ENCODE measurements at places on chromosomes 3 and 15. TPM values are rescaled to one million over a fixed set of nuclear protein-coding genes. Genes with fewer than 3 reads are reported as not detected.

DNA sequence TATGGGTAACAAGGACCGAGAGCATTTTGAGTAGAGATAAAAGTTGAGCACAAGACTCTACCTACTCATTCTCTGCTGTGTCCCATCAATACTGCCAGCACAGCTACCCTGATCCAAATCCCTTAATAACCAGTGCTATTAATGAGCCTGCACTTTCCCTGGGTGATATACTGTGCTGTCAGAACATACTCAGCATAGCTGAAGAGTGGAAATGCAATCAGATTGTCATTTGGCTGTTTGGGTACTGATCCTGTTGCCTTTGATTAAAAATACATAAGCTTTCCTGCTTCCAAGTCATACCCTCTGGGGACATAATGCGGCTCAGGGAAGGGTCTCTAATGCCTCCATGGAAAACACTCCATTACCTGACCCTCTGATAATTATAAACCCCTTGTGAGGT lies 917.5 kb downstream of the SQOR start:
- no peaks in the 10 kb centered on the region for H3K4me1 ChIP-seq
- no peak overlapping the region for H3K4me3 ChIP-seq
- H3K36me3 ChIP-seq: no peaks in the 10 kb centered on the region
- no peak overlapping the region for H3K27ac ChIP-seq
- no peaks in the 10 kb centered on the region for H3K27me3 ChIP-seq
- no peak for DNase-seq

ACAP2 gene
- 7.3 TPM for polyA plus RNA-seq

DNA sequence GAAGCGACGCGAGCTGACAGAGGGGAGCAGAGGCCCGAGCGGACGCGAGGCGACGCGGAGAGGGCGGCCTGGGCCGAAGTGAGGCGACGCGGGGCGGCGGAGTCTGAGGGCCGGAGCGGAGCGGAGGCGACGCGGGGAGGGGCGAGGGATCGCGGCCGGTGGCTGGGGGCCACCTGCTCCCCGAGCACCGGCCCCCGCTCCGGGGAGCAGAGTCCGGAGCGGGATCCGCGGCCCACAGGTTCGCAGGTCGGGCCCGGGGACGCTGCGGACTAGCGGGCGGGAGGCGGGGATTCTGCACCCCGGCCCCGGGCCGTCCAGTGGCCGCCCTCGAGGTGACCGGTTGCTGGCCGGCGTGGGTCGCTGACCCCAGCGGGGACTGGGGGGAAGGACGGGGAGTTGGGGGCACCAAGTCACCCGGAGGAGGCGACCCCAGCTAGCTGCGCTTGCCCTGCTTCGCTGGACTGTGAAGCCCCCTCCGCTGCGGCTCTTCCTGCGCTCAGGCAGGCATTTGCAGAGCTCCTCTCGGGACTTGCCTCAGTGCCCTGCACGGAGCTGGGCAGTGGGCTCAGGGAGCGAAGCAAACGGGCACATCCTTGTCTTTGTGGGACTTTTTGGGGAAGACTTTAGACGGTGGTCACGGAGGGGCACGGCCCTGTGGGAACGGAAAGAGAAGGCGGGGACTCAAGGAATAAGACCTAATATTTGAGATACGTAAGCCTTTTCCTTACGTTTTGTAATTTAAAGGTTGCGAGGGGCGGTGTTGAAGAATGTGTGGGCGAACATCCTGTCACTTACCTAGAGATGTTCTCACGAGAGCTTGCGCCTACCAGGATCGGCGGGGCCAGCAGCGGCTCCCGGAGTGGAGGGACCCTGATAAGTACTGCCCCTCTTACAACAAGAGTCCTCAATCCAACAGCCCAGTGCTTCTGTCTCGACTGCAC lies 566 bp downstream of the HMCES start:
- H3K4me1 ChIP-seq: peaks cover 8% of the 10 kb centered on the region
- H3K36me3 ChIP-seq: peaks cover 15% of the 10 kb centered on the region
- no peaks in the 10 kb centered on the region for H3K27me3 ChIP-seq
- peak overlapping the region; percentile 86 for H3K27ac ChIP-seq
- peak overlapping the region; percentile 86 for H3K4me3 ChIP-seq

GRCh38 chr3:159787178-159787574 lies 201.5 kb upstream of the IL12A start:
- H3K27ac ChIP-seq: no peak overlapping the region
- no peaks in the 10 kb centered on the region for H3K36me3 ChIP-seq

GRCh38 chr3:151386056-151386455 lies 1.5 kb upstream of the P2RY12 start:
- no peak overlapping the region for H3K27ac ChIP-seq
- H3K27me3 ChIP-seq: no peaks in the 10 kb centered on the region
- H3K36me3 ChIP-seq: no peaks in the 10 kb centered on the region

DNA sequence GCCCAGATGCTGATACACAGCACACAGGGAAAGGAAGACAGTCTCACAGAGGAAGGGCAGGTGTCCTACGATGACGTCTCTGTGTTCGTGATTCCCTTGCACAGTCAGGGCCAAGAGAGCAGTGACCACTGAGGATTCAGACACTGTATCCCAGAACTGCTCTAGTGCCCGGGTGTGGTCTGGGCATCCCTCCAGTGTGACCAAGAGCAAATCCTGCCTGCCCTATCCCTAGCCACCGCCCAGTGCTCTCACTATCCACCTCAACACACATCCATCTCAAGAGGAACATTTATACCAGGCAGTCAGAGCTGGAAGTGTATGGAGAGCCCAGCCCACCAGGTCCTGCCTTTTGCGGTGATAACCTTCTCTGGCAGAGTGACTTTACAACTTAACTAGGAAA lies 4.1 kb downstream of the PPM1M start:
- no peaks in the 10 kb centered on the region for H3K27me3 ChIP-seq
- H3K4me1 ChIP-seq: peaks cover 3% of the 10 kb centered on the region
- H3K36me3 ChIP-seq: peaks cover 3% of the 10 kb centered on the region

DAPK2 gene
- 4.9 TPM for polyA plus RNA-seq

- no peak overlapping the region for H3K27ac ChIP-seq
- H3K4me3 ChIP-seq: no peak overlapping the region
- no peak for DNase-seq
- H3K36me3 ChIP-seq: no peaks in the 10 kb centered on the region
- no peaks in the 10 kb centered on the region for H3K4me1 ChIP-seq
Measured at GRCh38 chr3:98003306-98003969, 31.2 kb upstream of the RIOX2 start.

GRCh38 chr3:130470126-130470525 lies 46.9 kb upstream of the COL6A6 start:
- H3K4me1 ChIP-seq: no peaks in the 10 kb centered on the region
- no peak overlapping the region for H3K4me3 ChIP-seq
- H3K36me3 ChIP-seq: no peaks in the 10 kb centered on the region
- no peak for DNase-seq
- H3K27me3 ChIP-seq: no peaks in the 10 kb centered on the region

DNA sequence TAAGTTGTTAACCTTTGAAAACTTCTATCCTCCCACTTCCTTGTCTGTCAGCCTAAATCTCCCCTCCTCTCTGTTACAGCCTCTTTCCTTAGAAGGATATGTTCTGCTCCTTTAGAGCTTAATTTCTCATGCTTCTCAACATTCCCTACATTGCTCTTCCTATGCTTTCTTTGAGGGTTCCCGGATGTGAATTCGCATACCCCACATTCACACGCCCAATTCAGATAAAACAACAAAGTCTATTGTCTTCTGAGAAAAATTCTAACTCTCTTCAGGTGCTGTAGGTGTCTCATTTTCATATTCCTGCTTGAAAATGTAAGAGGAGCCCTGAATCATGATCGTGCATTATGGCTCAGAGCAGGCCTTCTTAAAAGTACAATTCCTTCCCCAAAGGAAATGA lies 171.8 kb upstream of the DPH6 start:
- H3K4me1 ChIP-seq: peaks cover 3% of the 10 kb centered on the region
- no peak overlapping the region for H3K27ac ChIP-seq
- no peaks in the 10 kb centered on the region for H3K27me3 ChIP-seq

DNA sequence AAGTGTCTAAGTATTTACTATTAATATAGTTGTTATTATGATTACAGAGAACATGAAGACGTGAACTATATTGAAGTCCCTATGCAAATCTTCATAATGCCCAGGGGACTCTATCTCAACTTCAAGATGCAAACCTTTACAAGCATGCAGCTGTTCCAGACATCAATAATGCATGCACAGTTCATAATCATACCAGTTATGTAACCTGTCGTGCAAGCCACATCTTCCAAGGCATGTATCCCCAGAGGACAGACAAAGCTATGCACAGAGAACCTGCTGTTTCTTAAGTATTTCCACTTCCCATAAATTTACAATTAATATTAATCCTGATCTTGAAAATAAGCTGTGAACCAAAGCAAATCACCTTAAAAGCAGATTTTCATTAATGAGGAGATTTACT lies 534.1 kb downstream of the TUSC7 start:
- no peaks in the 10 kb centered on the region for H3K36me3 ChIP-seq
- no peak overlapping the region for H3K4me3 ChIP-seq
- H3K27me3 ChIP-seq: no peaks in the 10 kb centered on the region
- no peak for DNase-seq

- no peaks in the 10 kb centered on the region for H3K27me3 ChIP-seq
- no peak for DNase-seq
- H3K27ac ChIP-seq: no peak overlapping the region
- H3K4me3 ChIP-seq: no peak overlapping the region
Measured at GRCh38 chr15:69980341-69981059, 117.2 kb downstream of the TLE3 start.

GRCh38 chr15:32878342-32878741 lies 160.5 kb downstream of the GREM1 start:
- H3K27ac ChIP-seq: no peak overlapping the region
- no peak for DNase-seq
- H3K27me3 ChIP-seq: no peaks in the 10 kb centered on the region
- no peaks in the 10 kb centered on the region for H3K36me3 ChIP-seq

- no peaks in the 10 kb centered on the region for H3K36me3 ChIP-seq
- H3K27ac ChIP-seq: no peak overlapping the region
- H3K4me3 ChIP-seq: no peak overlapping the region
- H3K27me3 ChIP-seq: no peaks in the 10 kb centered on the region
- H3K4me1 ChIP-seq: no peaks in the 10 kb centered on the region
Measured at GRCh38 chr3:129308636-129309035, 30.0 kb downstream of the HMCES start.

DNA sequence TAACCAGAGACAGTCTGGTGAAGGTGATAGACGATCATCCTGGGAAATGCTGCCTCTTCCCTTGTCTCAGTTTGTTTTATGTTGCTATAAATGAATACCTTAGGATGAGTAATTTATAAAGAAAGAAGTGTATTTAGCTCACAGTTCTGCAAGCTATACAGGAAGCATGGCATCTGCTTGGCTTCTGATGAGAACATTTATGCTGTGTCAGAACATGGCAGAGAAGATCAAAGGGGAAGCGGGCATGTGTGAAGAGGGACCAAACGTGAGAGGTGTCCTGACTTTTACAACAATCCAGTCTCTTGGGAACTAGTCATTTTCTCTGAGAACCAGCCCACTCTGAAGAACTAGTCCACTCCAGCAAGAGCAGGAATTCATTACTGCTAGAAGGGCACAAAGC lies 9.6 kb downstream of the CMC1 start:
- H3K4me3 ChIP-seq: no peak overlapping the region
- DNase-seq: no peak
- H3K27ac ChIP-seq: no peak overlapping the region
- no peaks in the 10 kb centered on the region for H3K36me3 ChIP-seq
- H3K27me3 ChIP-seq: no peaks in the 10 kb centered on the region

- no peak overlapping the region for H3K4me3 ChIP-seq
- H3K27ac ChIP-seq: no peak overlapping the region
- no peak for DNase-seq
- no peaks in the 10 kb centered on the region for H3K4me1 ChIP-seq
Measured at GRCh38 chr3:125622381-125622791, 27.1 kb upstream of the OSBPL11 start.

GRCh38 chr3:184066211-184066610 lies 13.4 kb downstream of the HTR3C start:
- H3K27ac ChIP-seq: no peak overlapping the region
- no peak for DNase-seq
- no peaks in the 10 kb centered on the region for H3K27me3 ChIP-seq
- no peaks in the 10 kb centered on the region for H3K36me3 ChIP-seq
- no peaks in the 10 kb centered on the region for H3K4me1 ChIP-seq

GRCh38 chr3:55755516-55756205 lies 268.6 kb upstream of the WNT5A start:
- H3K27me3 ChIP-seq: no peaks in the 10 kb centered on the region
- no peak overlapping the region for H3K4me3 ChIP-seq
- no peak for DNase-seq

DNA sequence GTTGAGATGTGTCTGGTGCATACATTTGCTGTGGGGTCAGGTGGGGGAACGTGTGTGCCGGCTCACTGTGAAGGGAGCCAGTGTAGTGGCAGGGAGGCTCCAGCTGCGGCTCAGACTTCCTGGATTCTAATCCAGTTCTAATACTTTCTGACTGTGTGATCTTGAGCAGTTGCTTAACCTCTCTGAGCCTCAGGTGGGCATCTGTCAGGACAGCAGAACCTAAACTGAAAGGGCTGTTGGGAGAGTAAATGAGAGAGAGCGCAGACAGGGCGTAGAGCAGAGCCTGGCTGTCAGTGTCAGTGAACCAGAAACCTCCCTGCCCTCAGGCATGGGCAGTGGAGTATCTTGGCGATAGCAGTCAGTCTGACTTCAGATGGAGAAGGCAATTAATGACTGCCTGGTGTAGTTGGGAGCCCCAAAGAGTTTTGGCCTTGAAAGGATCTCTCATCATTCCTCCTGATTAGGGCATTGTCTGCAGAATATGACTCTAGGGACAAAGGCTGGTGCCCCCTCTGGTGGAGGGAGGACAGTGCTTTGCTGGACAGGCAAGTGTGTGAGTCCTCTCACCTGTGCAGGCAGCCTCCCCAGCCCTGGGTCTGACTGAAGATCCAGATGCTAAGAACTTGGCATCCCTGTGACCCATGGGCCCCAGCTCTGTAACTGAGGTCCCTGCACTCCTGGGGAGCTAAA lies 9.6 kb downstream of the KBTBD13 start:
- no peaks in the 10 kb centered on the region for H3K4me1 ChIP-seq
- H3K4me3 ChIP-seq: no peak overlapping the region
- no peak for DNase-seq
- no peaks in the 10 kb centered on the region for H3K36me3 ChIP-seq
- H3K27me3 ChIP-seq: no peaks in the 10 kb centered on the region

DNA sequence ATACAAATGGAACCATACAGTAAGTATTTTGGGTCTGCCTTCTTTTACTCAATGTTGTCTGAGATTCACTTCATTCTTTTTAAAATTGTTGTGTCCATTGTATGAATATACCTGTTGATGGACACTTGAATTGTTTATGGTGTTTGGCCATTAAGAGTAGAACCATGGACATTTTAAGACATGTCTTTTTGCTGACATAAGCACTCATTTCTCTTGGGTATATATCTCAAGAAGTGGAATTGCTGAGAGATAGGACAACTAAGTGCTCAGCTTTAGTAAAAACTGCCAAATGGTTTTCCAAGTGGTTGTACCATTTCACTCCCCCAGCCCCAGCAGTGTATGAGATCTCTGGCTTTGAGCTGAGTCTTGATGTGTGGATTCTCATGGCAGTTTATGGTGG lies 28.2 kb downstream of the POMGNT2 start:
- H3K27ac ChIP-seq: no peak overlapping the region
- no peak overlapping the region for H3K4me3 ChIP-seq
- H3K36me3 ChIP-seq: peaks cover 7% of the 10 kb centered on the region
- no peak for DNase-seq
- H3K4me1 ChIP-seq: no peaks in the 10 kb centered on the region
- H3K27me3 ChIP-seq: no peaks in the 10 kb centered on the region

GRCh38 chr3:23797491-23797890 lies 8.3 kb upstream of the UBE2E1 start:
- H3K4me3 ChIP-seq: no peak overlapping the region
- H3K4me1 ChIP-seq: no peaks in the 10 kb centered on the region

Measured in pancreas (tissue), 10 donors.